ENCODE measurements at places on chromosomes 2 and 18. TPM values are rescaled to one million over a fixed set of nuclear protein-coding genes. Genes with fewer than 3 reads are reported as not detected.

Gene RPIA
- total RNA-seq, result 28.5 TPM

Gene AGPS
- total RNA-seq, result 62.3 TPM

Gene DSEL
- 0.76 TPM for total RNA-seq

Gene VSNL1
- 3.6 TPM for total RNA-seq

Gene CRYGD
- total RNA-seq, result not detected

Gene CD8B2
- 0.06 TPM for total RNA-seq

Gene DHRS9
- 206 TPM for total RNA-seq

Gene RFX8
- not detected for total RNA-seq

Gene GAREM1
- 21.9 TPM for total RNA-seq

Gene TEX44
- not detected for total RNA-seq

Gene LONRF2
- total RNA-seq, result 1.6 TPM

Gene POU3F3
- total RNA-seq, result 0.34 TPM

Gene IL36G
- total RNA-seq, result 0.31 TPM

Gene TUBB8B
- total RNA-seq, result not detected

Gene FSIP2
- total RNA-seq, result 17.2 TPM

Gene SIX2
- not detected for total RNA-seq
